ENCODE measurements at places on chromosomes 3 and 15.

DNA sequence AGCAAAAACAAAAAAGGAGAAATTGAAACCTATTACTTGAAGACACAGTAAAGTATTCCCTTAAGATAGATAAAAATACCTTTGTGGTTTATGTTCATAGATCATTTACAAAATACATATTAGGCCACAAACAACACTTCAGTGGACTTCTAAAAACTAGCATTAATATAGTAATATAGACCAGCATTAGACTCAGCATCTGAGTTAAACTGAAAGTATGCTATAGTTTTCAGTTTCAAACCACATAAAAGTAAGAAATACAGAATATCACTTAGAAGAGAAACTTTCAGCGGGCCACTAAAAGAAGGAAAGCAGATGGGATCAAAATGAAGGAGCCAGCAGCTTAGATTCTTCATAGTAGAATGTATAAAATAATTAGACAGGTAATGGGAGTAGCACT, 86.6 kb downstream of the MSL2 start:
- DNase-seq, result no peak

DNA sequence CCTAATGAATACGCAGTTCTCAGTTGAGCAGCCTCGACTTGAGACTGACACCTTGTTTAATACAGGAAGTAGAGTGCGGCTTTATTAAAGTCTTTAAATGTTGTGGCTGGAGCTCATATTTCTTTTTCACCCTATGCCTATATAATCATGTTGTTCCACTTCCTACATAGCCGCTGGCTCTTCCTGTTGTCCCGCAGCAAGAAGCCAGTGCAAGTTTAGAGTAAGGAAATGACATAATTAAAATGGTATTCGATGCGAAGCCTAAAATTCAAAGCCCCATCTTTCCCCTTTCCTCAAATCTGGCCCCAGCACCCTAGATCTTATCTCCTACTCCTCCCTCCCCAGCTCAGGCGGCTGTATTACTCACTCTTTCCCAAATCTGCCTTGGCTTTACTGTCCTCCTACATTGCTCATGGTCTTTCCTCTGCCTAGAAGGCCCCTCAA, 7.5 kb upstream of the PHLDB2 start:
- DNase-seq, result no peak

- DNase-seq, result no peak
Observed at GRCh38 chr3:17302774-17303173, 418.0 kb downstream of the PLCL2 start.

DNA sequence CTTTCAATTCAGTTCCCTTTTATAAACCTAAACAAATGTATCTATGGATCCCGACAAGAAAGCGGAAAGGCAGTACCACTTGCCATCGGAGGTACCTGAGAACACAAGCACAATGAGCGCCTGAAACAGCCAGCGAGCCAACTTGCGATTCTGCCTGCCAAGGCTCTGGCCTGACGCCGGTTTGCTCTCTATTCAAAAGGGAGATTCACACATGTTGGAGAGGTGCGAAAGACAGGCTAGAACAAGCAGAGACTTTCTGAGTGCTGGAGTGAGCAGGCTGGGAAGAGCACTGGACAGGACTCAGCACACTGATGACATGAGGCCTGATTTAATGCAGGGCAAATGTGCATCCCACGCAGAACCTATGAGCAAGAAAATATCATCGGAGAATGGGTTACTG, 17.7 kb upstream of the PRR23E start:
- no peak for DNase-seq

DNA sequence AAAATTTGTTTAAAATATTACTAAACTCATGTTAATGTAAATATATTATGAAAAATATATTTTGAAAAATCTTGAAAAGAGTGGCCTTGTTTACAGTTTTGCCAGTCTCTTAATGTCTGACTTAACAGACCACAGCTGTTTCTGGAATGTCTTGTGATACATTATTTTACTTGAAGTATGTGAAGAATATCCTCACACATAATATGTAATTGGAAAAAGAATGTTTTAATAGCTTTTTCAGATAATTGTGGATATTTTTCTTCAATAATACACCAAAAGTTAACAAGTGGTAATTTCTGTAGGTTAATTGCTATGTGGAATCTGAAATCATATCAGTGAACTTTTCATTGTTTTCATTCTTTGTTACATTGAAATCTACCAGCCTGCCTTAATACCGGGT, 101.3 kb downstream of the UBE2E2 start:
- no peak for DNase-seq

- no peak for DNase-seq
Observed at GRCh38 chr3:151856641-151857040, 16.8 kb upstream of the SUCNR1 start.

GRCh38 chr3:76908156-76908555, 131.7 kb upstream of the ROBO2 start:
- DNase-seq, result no peak

- no peak for DNase-seq
Observed at GRCh38 chr3:126891791-126892190, 91.1 kb upstream of the PLXNA1 start.

DNA sequence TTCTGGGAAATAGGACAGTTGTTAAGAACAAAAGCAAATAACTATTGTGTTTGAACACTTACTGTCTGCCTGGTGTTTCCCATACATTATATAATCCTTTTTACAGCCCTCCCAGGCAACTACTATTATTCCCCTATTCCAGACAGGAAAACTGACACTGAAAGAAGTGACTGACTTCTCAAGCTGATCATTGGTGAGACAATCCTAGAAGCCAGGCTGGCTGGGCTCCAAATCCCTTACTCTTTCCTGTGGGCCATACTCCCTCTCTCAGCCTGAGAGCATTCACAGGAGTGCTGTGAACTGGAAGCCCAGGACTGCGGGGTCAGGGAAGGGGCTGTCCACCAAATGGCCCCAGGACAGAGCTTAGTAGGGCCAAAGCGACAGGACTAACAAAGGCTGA, 39.2 kb upstream of the PDE8A start:
- DNase-seq, result no peak

GRCh38 chr3:39519554-39520288, 52.2 kb downstream of the MOBP start:
- DNase-seq, result no peak

DNA sequence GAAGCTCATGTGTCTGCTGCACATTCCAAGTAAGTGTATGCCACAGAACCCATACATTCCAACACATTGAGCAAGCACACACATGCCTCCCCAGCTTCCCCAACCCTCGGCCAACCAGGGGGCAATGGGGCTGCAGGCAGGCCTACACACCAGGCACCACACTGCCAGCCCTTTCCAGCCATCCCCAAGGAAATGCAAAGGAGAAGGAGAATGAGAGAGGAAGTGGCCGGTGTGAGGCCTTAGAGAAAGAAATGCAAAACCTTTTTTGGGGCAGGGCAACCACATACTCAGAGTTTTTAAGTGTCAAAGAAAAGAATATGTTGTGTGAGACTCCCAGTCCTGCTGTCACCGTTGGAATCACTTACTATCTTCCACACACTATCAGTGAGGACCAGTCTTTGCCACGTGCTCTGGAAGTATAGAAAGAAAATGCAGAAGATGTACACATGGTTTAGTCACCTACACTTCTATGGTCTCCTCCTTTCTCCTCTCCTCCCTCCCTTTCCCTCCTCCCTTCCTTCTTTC, 11.1 kb downstream of the IGF2BP2 start:
- DNase-seq, result no peak

Data from activated CD4-positive, alpha-beta T cell treated with anti-CD3 and anti-CD28 coated beads for 4 hours (primary cell).